ENCODE measurements at places on chromosomes 3 and 15.

- no peak for DNase-seq
Observed at GRCh38 chr15:85711580-85712192, 83.0 kb downstream of the KLHL25 start.

DNA sequence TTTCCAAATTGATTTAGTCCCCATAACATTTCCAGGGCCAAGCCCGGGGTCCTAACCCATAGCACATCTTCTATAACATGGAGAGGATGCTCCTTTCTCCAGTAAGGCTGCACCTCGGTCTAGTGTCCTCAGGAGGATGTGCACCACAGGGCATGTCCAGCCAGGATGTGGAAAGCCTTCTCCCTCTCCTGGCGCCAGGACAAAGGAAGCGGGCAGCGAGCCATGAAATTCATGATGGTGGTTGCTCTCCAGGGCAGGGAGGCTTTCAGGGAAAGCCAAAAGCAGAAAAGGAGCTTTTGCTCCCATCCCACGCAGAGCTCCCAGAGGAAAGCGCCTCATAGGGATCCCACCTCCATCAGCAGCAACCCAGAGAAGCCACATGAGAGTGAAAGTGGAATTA, 220.0 kb downstream of the ADAMTSL3 start:
- DNase-seq, result no peak

DNA sequence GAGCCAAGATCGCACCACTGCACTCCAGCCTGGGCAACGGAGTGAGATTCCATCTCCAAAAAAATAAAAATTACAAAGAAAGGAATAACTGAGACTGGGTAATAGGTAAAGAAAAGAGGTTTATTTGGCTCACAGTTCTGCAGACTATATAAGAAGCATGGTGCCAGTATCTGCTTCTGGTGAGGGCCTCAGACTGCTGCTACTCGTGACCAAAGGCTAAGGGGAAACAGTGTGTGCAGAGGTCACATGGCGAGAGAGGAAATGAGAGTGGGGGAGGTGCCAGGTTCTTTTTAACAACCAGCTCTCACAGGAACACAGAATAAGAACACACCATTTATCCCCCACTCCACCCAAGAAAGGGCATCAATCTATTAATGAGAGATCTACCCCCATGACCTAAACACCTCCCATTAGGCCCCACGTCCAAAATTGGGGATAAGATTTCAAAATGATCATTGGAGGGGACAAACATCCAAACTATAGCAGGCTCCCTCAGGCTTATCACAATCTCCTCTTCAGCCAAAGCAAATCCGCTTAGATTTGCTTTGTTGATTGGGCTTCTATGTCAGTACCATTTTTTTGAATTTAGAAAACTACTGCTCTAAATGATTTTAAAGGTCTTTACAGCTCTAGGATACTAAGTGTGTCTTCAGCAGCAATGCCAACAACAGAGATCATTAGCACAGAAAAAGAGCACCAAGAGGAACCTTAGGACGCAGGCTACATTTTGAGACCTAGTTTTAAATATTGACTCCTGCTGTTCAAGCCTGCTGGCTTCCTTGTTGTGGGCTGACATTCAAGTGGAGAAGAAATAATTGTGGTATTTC, 84.2 kb upstream of the TBL1XR1 start:
- no peak for DNase-seq

- DNase-seq, result no peak
Observed at GRCh38 chr3:140135461-140135860, 200.5 kb downstream of the CLSTN2 start.

DNA sequence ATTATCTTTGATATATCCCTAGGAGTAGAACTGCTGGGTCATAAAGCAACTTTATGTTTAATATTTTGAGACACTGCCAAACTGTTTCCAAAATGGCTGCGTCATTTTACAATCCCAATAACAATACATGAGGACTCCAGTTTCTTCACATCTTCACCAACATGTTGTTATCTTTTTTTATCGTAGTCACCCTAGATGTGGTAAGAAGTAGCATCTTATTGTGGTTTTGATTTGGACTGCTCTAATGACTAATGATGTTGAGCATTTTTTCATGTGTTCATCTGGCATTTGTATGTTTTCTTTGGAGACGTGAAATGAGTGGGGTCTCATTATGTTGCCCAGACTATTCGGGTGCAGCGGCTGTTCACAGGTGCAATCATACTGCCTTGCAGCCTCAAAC, 83.8 kb downstream of the MAP4 start:
- no peak for DNase-seq

DNA sequence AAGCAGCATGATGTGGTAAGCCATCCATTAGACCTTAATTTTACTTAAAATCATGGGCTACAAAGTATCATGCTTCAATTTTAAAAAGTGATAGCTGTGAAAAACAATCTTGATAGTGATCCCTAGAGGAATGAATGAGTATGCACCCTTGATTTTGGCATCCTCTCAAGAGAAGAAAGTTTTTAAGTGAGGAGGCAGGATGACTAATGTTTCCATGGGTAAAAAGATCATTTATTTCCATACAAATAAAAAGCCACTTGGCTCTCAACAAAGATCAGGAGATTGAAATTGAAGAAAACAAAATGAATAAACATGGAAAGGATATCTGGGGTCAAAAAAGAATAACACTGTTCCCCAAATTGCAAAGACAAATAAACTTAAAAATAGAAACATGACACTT, 305.4 kb downstream of the MEX3B start:
- DNase-seq, result no peak

DNA sequence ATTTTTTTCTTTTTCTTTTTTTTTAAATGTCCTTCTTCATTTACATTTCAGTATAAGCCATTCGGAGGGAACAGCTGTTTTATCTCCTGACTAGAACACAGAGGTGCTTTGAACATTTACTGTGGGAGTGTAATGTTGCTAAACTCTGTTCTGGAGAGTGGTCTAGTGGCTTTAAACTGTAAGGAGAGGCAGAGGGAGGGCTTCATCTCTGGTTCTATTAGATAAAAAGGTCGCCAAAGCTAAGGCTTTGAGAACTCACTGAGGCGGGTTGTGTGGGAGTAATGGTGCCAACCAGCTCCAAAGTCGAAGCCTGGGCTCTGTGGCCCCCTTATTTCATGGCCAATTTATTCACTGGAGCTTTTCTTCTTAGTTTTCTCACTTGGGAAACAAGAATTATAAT, 133.2 kb downstream of the ANXA2 start:
- no peak for DNase-seq

DNA sequence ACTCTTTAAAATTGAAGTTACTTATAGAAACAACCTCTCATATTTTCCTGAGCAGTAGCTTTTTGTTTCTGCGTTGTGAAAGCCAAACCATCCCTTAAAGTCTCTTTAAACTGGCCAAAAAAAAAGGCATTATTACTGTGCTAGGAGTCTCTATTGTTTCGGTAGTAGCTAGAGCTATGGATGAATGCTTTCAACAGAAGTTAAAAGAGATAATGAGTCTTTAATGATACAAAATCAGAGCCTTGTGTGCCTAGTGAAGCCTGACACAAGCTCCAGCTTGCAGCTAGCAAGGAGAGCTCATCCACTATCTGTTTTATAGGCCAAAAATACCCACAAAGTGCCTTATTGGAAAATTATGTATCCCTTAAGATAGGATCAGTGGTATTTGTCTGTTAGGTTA, 360.4 kb upstream of the CDIN1 start:
- no peak for DNase-seq

DNA sequence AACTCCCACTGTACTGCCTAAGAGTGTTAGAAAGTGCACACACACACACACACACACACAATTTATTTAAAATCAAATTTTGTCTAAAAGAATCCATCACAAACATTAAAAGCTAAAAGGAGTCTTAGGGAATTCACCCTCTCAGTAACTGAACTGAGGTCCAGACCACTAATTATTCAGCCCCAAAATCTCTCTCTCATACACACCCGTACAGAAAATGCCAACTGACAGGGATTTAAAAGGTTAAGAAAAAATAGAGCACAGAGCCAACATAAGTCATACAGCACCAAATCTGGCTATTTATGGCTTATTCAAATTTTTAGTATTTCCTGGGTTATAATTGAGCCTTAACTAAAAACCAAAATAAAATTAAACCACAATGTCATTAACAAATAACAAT, 20.7 kb downstream of the GBE1 start:
- no peak for DNase-seq

DNA sequence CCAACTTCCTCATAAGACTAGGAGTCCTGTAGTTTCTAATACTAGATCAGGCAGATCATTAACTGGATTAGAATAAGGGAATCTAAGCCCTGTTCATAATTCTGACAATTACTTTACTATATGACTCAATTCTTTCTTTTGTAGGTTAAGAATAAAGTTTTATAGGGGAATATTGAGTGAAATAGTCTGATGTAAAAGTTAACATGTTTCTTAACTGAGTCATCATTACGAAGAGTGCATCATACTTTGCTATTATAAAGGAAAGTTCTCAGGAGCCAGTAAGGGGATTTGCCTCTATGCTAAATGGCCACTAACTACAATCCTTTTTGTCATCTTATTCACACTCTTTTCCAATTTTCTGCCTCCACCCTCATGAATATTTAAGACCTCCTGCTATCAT, 63.1 kb downstream of the POLQ start:
- no peak for DNase-seq

GRCh38 chr3:184384856-184385422, 5.1 kb downstream of the CHRD start:
- no peak for DNase-seq

GRCh38 chr15:48828906-48829305, 18.0 kb upstream of the CEP152 start:
- no peak for DNase-seq

- no peak for DNase-seq
Observed at GRCh38 chr3:81277853-81278252, 483.6 kb downstream of the GBE1 start.

GRCh38 chr15:91061230-91061629, 38.8 kb upstream of the SV2B start:
- no peak for DNase-seq

- no peak for DNase-seq
Observed at GRCh38 chr3:183823963-183824362, 1.4 kb downstream of the MAP6D1 start.

- no peak for DNase-seq
Observed at GRCh38 chr15:22808761-22809280, 22.4 kb downstream of the NIPA1 start.

GRCh38 chr3:183038757-183039156, 58.4 kb upstream of the DCUN1D1 start:
- DNase-seq, result no peak

DNA sequence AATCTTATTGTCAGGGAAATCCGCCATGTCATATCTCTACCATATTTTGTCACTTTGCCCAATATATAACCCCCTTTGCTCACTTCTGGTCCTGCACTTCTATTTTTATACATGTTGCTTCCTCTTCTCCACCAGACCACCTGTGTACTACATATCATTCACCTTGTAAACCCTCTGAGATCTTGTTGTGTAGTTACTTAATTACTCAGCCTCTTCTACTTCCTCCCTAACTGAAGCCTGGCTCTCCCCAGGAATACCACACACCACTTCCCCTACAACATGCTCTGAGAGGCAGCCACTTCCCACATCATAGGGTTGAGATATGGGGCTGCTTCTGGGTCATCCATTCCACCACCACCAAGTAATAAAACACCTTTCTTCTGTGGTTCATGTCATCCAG, 10.0 kb downstream of the HEXA start:
- peak; percentile 22 for DNase-seq

- no peak for DNase-seq
Observed at GRCh38 chr3:64518496-64518895, 169.3 kb downstream of the ADAMTS9 start.

- DNase-seq, result no peak
Observed at GRCh38 chr3:146449076-146449475, 20.3 kb downstream of the PLSCR2 start.

Data from naive thymus-derived CD8-positive, alpha-beta T cell (primary cell).